ENCODE measurements at places on chromosomes 2 and 18.

GRCh38 chr2:104332731-104333130 is 521.2 kb upstream of the POU3F3 start:
- no peak for DNase-seq

DNA sequence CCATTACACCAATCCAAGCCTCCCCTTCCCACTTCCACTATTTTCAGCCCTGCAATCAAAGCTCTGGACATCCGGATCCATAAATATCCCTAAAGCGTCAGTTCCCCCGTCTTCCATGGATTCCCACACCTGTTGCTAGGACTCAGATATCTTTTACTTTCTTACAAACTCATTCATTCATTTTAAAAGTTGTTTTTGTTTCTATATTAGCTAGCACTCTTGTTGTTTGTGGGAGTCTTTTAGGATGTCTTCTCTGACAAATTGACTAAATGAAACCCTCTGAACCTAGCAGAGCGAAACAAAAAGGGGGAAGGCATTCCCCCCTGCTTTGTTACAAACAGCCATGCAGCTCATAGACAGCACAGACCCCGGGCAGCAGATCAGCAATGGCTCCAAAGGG is 9.0 kb upstream of the NBAS start:
- no peak for DNase-seq

GRCh38 chr18:44679914-44680272 is 795 bp upstream of the SETBP1 start:
- DNase-seq: peak; percentile 61

GRCh38 chr2:74983631-74984392 is 25.4 kb downstream of the POLE4 start:
- DNase-seq: no peak

GRCh38 chr2:5951471-5951870 is 259.3 kb downstream of the SOX11 start:
- no peak for DNase-seq

- DNase-seq: no peak
These were observed 61.0 kb downstream of the SPP2 start for GRCh38 chr2:234111523-234111922.

DNA sequence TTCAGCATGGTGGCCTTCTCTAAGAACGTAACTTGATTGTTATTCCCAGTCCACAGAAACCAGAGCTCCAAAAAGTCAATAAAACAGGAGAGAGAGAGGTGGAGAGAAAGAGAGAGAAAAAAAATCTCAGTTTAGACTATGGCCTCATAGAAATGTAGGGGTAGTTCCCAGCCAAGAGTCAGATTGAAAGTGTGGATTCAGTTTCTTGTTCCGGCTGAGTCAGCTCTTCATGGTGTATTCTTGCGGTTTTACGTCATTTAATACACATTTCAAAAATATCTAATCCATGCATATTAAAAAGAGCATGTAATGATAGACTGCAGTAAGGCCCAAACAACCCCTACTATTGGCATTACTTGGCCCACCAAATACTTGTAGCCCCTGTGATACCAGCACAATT is 303.9 kb downstream of the ETAA1 start:
- no peak for DNase-seq

DNA sequence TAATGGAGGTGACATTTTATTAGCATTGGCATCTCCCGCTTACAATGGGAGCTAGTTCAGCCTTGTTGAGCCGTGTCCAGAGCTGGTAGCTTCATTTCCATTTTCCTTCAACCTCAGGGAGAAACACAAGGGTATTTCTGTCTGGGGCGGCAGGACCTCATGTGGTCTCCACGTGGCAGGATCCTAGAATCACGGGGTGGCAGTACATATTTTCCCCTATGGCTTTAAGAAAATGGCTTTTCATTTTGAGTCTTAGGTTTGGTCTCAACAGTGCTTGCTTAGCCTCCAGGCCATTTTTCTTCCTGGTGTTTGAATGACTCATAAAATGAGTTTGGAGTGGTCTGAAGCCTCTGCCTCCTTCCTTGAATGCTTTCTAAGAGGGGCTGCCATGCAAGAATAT is 20.3 kb downstream of the CABLES1 start:
- DNase-seq: no peak

DNA sequence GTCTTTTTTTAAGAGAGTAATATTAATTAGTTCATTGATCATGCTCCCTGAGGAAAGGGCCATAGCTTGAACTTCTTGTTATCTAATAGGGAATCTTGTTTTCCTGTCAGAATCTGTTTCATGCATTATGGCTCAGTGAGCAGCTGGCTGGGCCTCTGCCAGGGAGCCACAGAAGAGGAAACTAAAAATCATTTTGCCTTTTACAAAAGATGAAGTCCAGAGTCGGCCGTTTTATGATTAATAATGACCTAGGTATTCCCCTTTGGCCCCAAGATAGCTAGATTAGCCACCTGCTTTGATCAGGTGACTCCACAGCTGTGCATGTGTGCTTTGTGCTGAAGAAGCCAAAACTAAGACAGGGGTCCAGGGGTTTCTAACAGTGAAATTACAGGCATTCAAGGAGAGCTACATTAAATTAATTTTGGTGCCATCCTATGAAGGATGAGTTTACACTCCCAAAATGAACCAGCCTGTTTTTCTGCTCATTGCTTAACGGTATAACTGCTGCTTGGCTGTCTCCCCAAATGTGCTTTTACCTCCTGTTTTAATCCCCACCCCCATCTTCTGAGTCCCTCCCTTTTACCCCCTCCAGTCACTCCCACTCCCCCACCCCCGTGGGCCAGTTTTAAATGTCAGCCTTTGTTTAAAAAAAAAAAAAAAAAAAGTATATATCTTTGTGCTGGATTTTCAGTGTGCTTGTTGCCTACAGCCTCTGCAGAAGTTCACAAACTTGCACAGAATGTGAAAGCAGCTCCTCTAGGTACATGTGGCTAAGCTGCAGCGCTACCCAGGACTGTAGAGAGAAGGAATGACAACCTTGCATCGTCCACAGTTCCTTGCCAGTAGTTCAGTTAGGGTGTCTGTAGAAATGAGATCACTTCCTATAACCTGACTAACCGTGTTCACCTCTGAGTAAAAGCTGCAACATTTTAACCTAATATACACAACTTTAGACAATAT is 93.1 kb downstream of the CABLES1 start:
- DNase-seq: no peak

DNA sequence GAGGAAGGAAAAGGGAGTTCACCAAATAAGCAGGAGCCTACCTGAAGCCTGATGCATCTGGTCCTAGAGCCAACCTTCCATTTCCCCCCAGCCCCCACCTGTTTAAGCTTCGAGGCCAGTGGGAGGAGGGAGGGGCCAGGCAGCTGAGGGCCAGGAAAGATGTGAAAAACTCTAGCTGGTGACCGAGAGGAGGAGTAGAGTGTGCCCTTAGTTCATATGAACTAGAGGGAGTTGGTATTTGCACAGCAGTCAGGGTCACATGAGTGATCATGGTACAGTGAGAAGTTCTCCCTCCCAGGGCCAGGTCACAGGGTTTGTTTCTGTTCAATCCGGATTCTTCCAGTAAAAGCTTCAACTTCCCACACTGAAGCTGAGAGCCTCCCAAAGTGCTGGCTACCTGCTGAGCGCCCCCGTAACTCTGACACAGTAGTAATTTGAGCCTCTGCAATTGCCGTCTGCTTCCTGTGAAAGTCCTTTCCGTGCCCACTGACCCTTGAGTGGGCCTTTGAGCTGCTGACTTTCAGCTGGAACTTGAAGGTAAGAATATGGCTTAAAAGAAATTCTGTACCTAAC is at the start of gene SULT1C2:
SULT1C2 (plus strand) TSS at position 362 of the 573 bp plus-strand sequence. CDS start 4,773 bp downstream, outside the sequence.
- DNase-seq: no peak

DNA sequence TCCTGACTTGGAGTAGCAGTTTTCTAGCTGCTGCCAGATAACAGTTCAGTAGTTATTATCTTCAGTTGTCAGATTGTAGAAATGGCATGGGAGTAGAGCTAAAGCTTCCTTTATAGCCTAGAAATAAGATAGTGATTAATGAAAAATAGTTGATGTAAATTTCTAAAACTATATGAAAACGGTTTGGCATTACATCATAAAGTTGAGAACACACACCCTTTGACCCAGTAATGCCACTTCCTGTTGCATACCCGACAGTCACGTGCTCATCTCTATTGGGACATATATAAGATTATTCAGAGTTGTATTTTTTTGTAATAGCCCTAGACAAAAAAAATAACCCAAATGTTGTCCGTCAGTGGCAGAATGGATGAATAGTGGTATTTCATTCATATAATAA is 39.4 kb upstream of the ASB1 start:
- no peak for DNase-seq

DNA sequence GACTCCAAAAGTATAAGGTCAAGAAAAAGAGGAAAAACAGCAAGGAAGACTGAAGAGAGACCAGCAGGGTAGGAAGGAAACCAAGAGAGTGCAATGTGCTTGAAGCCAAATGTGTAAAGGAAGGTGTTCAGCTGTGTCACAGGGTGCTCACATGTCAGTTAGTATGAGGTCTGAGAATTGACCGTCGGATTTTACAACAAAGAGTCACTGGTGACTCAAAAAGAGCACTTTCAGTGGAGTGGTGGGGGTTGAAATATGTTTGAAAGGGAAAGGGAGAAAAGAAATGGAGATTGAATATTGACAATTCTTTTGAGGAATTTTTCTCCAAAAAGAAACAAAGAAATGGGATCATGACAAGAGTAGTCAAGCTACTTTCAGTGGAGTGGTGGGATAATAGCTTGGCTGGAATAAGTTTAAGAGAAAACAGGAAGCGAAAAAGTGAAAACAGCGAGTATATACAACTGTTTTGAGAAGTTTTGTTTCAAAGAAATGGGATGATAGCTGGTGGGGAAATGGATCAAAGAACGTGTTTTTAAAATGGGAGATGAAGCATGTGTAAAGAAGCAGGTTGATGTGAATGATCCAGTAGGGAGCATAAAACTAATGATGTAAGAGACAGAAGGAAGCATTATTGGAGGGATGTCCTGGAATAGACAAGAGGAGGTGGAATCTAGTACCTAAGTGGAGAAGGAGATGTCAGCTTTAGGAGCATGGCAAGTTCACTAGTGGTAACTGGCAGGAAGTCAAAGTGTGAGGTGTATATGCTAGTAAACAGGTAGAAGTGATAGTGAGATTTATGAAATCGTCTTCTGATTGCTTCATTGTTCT is 3.6 kb upstream of the TSPYL6 start:
- DNase-seq: no peak

- no peak for DNase-seq
These were observed 70.0 kb upstream of the KCNH7 start for GRCh38 chr2:162908567-162908966.

DNA sequence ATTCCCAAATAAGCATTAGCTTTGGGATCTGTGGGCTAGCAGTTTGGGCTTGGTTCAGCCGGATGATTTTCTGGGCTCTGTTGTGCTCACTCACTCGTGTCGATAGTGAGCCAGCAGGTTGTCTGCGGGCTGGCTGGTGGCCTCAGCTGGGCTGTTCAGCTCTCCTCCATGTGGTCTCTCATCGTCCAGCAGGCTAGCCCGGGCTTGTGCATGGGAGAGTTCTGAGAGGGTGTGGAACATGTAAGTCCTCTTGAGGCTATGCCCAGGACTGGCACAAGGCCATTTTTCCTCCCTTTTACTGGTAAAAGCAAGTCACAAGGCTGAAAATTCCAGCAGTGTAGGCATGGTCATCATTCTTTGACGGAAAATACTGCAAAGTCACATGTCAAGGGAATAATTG is 38.5 kb downstream of the NTSR2 start:
- no peak for DNase-seq

DNA sequence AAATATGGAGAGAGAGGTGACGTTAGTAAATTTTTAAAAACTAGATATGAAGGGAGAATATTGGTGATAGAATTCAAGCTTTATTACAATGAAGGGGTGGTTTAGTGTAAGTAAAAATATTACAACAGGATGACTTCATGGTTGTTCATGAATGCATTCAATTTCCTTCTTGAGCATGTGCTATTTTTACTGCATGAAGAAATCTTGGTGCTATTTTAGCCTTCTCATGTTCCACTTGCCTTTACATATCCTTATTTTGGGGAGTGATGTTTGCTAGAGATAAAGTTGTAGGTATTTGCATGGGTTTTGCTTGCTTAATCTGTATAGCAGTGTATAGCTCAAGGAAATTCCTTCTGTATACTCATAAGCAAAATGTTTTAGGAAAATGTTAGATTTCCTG is 195.0 kb upstream of the MMADHC start:
- no peak for DNase-seq

- no peak for DNase-seq
These were observed 274.4 kb downstream of the ERBB4 start for GRCh38 chr2:212264187-212264586.

- no peak for DNase-seq
These were observed 278.8 kb upstream of the CELF4 start for GRCh38 chr18:37844209-37844970.

DNA sequence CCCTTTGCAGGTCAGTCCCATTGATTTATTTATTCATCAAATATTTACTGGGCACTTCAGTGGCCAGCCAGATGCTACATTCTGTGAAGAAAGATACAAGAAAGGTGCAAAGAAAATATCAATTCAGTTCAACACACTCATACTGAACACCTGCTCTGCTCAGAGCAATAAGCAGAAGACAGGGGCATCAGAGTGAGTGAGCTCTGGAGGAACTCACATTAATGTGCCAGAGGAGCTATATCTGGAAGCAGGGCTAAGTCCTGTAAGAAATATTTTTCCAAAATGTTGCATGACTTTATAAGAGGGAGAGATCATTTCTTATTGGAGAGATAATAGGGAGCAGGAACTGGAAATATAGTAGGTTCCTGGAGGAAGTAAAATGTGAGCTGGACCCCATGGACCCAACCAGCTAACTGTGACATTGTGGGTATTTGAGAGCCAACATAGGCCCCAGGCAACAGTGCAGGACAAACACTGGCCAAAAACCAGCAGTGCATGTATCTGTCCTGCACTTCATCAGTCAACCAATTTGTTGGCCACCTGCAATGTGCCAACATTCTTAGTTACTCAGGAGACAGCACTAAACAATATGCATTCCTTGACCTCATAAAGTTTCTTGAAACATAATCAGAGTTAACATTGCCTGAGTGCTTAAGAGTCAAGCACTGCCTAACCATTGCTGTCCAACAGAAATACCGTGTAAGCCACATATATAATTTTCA is 102.7 kb upstream of the PTPRM start:
- DNase-seq: no peak

GRCh38 chr2:50607721-50608120 is 424.2 kb downstream of the NRXN1 start:
- no peak for DNase-seq

- DNase-seq: no peak
These were observed 63.9 kb downstream of the TRPM8 start for GRCh38 chr2:233980955-233981561.

- no peak for DNase-seq
These were observed 72.5 kb upstream of the APCDD1 start for GRCh38 chr18:10381951-10382350.

DNA sequence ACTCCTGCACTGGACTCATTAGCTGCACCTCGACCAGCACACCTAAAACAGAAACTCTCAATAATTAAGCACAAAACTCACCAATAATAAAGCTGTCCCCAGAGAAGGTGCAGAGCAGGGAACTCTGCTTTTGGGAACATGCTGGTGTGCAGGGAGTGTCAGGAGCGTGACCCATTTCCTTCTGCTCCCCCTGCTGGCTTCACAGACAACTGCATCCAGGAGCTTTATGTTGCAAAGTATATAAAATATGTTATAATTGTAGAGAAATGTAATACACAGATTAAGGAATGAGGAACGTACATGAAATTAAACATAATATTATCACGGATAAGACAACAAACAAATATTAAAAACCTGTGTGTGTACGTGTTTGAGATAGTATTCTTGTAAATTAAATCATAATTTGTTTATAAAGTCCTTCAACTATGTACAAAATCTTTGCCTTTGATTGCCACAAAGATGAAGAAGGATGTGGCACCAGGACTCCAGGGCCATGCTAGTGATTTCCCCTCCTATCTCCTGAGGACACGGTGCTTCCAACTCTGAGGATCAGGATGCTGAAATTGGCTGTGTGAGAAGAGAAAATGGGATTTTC is 68.6 kb upstream of the MAL start:
- no peak for DNase-seq

GRCh38 chr18:50636366-50637057 is 76.6 kb downstream of the MAPK4 start:
- no peak for DNase-seq
